ENCODE measurements at places on chromosomes 4 and X.

DNA sequence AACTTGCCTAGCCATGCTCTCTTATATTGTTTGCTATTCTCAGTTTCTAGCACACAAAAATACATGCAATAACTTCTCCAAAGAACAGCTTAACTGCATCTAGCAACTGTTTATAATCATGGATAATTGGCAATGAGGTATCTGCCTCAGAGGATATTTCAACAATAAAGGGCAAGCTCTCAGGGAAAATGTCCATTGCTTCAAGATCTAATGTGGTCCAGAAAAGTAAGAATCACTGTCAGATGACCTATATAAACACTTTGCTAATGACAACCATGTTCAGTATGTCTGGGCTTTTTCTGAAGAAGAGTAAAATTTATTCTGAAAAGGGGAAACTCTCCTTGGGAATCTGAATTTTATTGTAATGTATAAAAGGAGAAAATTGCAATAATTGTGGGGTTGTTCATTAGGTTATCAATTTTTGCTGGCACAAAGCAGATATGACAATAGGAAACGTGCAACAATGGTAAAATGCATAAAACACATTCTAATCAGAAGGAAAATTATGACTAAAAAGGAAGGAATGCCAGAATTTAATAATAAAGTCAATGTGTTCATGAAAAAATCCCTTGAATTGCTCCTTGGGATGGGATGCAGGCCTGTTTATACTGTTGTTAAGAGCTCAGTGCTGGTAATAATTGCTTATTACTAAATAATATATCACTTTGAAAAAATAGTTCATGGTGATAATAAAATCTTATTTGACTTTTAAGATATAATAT lies 90.3 kb downstream of the ANTXR2 start:
- DNase-seq: no peak

GRCh38 chrX:48848847-48849246 lies 13.4 kb upstream of the PCSK1N start:
- DNase-seq: no peak

DNA sequence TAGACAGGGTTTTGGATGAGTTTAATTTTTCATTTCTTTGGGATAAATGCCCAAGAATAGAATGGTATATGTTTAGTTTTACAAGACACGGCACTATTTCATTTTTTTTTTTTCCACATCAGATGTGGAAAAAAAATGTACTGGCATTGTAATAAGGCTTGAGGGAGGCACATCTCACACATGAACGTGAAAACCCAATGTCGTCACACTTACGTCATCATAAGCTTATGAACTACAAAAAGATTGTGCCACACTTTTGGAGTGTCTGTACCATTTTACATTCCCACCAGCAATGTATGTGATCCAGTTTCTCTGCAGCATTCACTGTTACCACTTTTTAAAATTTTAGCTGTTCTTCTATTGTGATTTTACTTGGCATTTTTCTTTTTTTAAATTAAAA lies 74.2 kb downstream of the TAF1 start:
- no peak for DNase-seq

DNA sequence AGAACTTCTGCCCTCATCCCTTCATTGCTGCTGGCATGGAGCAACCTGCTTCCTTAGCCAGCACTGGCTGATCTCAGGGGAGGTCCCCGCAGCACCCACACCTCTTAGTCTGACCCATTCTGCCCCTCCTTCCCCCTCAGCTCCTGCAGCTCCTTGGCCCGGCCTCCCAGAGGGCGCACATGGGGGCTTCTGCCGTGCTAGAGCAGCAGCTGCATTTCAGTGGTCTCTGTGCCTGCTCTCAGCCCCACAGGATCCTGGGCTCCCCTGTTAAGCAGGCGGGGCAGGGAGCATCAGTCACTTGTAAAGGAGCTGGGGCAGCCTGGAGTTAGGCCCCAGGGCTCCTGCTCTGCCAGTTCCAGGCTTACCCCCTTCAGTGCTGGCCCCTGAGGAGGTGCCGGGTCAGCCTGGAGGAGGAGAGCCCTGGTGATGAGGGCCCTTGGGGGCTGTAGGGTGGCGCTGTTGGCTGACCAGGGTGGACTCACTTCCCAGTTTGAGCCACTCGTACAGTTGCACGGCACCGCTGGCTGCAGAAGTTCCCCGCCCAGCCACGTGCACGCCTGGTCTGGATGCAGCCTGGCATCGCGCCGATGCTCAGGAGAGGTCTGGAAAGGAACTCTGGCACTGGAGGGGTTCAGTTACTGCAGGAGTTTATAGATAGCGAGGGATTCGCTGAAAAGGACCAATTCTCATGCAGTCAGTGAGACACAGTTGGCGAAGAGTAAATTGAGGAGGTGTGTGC lies 85.1 kb upstream of the PSAPL1 start:
- no peak for DNase-seq

Data from anterior cingulate cortex (tissue), 58 donors.